ENCODE measurements at places on chromosomes 1 and 21.

- no peak for DNase-seq
Measured at GRCh38 chr1:34398916-34399275, 222.2 kb downstream of the C1orf94 start.

GRCh38 chr1:213201380-213202155, 150.5 kb downstream of the RPS6KC1 start:
- no peak for DNase-seq

DNA sequence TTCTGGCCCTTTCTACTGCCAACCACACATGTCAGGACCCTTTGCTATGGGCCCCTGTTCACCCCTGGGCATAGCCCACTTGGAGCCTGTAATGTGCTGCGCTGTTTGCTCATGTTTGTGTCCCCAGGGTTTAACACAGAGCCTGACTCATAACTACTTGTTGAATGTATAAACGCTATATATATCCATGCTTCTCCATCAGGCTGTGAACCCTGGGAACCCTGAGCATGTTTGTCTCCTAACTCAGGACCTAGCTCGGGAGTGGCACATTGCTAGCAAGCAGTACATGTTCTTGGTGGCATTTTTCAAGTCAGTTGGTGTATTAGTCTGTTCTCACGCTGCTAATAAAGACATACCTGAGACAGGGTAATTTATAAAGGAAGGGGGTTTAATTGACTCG, 8.0 kb downstream of the OLFML3 start:
- no peak for DNase-seq

DNA sequence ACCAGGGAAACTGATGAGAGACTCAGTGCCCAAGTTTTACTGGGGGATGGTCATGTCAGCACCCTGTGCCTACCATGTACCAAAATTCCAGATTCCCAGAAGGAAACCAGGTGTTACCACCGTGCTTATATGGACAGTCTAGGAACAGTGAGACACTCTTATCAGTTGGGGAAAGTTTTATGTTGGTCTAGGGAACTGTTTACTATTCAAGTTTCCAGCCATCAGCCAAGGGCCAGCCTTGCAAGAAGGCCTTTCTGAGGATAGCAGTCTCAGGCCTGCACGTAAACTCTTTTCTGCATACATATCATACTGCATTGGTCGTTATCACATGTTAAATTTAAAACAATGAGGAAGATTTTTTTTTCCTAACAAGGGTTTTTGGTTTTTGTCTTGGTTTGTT, 12.6 kb downstream of the TMEM269 start:
- DNase-seq, result no peak

- DNase-seq, result no peak
Measured at GRCh38 chr1:203796236-203796605, 798 bp downstream of the ZBED6 start.
